ENCODE measurements at places on chromosomes 1 and 21.

DNA sequence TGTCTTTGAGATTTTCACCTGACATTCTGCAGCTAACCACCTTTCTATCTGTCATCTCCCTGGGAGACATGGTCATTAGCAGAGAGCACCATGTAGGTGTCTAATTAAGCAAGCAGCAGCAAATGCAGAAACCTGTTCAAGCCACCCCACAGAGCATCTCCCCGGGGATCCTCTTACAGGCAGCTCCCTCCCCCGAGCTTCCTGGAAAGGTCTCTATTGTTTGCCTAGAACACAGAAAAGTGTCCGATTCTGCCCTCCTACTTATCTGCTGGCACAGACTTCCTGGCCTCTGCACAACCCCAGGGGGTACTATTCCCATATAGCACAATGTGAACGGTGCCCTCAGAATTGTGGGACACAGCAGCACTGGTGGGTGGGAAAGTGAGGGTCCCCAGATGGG is 46.1 kb downstream of the PLEKHA6 start:
- DNase-seq, result no peak

GRCh38 chr1:59072583-59072947 is 224.3 kb upstream of the FGGY start:
- DNase-seq, result no peak

DNA sequence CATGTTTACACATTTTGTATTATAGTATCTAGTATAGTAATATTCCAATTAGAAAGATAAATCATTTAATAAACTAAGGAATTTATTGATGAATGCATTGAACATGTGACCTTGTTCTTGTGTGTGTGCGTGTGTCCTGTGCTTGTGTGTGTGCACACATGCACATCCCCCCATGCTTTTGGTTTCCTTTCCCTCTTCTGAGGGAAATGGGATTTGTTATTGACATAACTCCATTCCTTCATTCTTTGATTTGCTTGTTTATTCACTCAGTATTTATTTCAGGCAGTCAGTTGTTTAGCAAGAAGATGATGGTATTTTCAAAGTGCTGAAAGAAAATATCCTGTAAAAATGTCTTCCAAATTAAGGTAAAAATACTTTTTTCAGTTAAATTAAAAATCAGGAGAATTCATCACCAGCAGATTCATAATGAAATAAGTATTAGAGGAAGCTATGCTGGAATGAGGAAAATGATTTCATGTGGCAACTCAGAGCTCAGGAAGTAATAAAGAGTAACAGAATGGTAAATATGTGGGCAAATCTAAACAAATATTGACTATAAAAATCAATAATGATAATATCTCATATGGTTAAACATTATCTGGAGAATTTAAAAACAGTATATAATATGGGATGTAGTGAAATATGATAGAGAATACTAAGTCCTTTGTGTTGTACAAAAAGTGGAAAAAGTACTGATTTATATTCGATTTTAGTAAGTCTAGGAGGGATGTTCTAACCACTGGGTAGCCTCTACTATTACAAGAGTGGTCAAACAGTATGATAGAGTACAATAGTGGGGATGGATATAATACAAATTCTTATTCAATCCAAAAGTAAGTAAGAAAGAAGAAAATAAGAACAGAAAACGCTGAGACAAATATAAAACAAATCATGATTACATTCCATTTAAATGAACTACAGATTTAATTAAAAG is 35.2 kb upstream of the SIPA1L2 start:
- DNase-seq, result no peak

- no peak for DNase-seq
These were observed 30.4 kb upstream of the PDE4B start for GRCh38 chr1:65762081-65762862.

GRCh38 chr1:230622151-230622550 is 20.1 kb upstream of the COG2 start:
- no peak for DNase-seq

GRCh38 chr1:29179641-29180184 is 2.0 kb downstream of the SRSF4 start:
- no peak for DNase-seq

DNA sequence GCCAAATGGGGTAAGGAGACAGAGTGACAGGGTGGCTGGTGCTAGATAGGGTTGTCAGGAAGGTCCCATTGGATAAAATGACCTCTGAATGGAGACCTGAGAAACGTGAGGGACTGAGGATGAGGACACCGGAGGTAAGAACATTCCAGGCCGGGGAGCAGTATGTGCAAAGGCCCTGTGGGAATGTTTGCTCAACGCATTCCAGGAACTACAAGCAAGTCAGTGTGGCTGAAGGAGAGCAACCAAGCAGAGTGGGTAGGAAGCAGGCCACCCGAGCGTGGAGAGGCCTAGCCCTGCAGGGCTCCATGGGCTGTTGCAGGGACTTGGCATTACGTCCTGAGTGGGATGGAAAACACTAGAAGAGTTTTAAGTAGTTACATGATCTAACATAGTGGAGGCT is 185.6 kb downstream of the ZBTB18 start:
- DNase-seq, result no peak

DNA sequence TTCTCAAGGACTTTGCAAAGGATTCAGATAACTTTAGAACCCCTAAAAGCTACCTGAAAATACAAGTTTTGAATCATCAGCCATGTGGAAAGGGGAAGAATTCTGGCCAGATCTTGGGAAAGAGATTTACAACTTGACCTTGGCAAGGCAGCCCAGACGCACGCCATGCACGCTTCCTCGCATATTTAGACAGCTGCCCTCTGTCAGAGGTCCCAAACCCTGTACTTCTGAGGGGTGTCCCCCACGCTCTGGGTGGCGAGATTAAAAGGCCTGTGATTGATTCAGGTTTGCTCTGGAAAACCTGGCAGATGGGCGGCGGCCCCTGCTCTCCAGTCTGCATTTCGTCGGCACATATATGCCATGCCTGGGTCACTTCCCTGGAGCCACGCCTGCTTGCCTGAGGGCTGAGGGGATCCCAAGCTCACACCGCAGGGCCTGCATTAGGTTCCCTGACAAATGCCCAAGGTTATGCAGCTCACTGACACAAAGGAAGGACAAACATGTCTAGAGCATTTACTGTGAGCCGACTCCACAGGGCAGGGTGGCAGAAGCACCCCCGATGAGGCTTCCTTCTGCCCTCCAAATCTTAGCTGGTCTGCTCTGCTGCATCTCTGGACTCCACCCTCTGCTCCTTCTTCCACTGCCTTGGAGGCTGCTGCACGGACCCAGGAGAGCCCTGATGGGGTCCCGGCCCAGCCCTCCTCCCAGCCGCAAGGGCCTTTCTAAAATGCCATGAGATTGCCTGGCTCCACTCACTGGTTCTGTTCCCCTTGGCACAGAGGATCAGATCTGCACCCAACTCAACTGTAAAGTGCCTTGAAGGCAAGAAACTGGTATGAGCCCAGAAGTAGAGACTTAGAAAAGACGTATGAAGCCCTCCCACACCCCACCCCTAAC is 103.9 kb downstream of the BCAR3 start:
- DNase-seq, result no peak

- DNase-seq, result no peak
These were observed 115.6 kb downstream of the SIK1 start for GRCh38 chr21:43311301-43311817.

GRCh38 chr1:183562701-183563100 is 27.6 kb downstream of the NCF2 start:
- DNase-seq, result no peak

- no peak for DNase-seq
These were observed 318.4 kb upstream of the RGS18 start for GRCh38 chr1:191839891-191840290.

DNA sequence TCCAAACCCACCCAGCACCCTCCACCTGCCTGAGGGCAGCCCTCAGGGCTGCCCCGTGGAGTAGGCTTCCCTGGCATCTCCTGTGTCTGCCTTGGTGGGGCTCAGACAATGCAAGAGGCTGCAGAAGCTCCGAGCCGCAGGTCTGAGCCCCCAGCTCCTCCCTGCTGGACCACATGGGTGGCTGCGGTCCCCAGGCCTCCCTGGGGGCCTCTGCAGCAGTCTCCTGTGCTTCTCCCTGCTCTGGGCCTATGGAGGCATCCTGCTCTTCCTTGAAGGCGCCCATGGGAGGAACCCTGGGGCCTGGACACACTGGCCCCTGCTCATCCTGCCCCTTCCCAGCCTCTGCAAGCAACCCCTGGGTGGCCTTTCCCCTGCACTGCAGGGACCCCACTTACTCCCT is 86.1 kb upstream of the ACTRT2 start:
- no peak for DNase-seq

GRCh38 chr1:111903871-111904449 is 85.5 kb downstream of the KCND3 start:
- DNase-seq, result no peak

- DNase-seq, result no peak
These were observed 172.8 kb downstream of the CLEC20A start for GRCh38 chr1:178324003-178324402.

DNA sequence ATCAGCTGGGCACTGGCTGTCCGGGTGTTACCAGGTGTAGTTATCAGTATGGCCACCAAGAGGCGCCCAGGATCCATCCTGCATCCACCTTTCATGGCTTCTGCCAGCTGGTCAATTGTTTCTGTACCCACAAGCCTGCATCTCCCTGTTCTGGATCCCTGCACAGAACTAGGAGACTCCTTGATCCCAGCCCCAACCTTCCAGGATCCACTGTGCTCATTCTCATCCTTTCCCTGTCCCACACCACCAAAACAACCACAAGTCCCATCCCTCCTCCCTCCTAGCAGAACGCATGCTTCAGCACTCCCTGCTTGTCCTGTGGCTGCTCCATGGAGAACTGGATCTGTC is 27.2 kb upstream of the FOXE3 start:
- peak; percentile 74 for DNase-seq

DNA sequence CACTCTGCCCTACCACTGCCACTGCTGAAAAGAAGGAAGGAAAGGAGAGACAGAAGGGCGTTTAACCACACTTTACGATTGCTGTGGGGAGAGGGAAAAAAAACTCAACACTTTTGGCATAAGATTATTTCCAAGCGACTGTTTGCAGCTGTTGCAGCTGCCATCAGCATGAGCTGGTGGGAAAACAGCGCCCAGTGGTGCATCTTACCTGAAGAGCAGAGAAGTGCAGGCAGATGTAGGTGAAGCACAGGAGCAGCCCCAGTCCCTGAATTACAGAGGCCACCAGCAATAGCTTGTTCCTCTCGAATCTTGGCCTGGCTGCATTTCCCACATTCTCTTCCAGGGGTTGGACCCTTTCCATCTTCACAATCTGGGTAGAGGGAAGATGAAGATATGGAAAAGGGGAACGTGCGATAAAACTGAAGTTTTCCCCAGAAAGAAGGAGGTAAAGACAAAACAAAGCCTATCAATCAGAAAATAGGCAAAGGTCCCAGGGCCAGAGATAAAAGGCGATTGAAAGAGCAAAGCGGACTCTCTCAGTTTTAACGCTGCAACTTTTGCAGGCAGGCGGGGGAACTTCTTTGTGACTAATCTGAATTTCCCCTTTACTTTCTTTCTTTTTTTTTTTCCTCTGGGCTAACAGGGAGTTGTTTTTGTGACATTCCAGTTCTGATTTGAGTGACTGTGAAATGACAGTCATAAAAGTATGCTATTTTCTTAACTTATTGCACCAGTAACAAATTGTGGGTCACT is at the start of gene TNFSF4:
TSS of gene TNFSF4 (minus strand) at position 516 of the 753 bp plus-strand sequence. CDS start at position 361, 155 bp downstream.
- no peak for DNase-seq

DNA sequence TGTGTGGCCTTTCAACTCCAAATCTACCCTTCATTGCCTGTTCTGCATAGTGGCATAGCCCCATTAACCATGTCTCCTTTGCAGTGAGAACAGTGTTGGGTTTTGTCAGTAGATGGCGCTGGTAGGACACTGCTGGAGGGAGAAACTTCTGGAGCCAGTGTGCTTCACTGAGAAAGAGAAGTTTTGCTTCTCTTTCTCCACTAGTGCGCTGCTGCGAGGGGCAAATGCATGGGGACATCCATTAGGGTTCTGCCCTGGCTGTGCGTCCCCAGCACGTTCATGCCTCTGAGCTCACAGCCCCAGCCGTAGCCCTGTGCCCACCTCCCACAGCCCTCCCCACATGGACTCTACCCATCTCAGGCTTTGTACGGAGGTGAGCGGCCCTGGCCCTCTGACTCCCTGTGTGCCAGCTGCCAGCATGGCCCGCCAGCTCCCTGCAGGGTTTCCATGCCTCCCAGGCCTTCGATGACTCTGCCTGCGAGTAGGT is 53.1 kb downstream of the RIMS3 start:
- no peak for DNase-seq

GRCh38 chr1:245827301-245827700 is 672.5 kb downstream of the KIF26B start:
- no peak for DNase-seq

- DNase-seq, result no peak
These were observed 5.9 kb upstream of the CHAF1B start for GRCh38 chr21:36379251-36379650.

DNA sequence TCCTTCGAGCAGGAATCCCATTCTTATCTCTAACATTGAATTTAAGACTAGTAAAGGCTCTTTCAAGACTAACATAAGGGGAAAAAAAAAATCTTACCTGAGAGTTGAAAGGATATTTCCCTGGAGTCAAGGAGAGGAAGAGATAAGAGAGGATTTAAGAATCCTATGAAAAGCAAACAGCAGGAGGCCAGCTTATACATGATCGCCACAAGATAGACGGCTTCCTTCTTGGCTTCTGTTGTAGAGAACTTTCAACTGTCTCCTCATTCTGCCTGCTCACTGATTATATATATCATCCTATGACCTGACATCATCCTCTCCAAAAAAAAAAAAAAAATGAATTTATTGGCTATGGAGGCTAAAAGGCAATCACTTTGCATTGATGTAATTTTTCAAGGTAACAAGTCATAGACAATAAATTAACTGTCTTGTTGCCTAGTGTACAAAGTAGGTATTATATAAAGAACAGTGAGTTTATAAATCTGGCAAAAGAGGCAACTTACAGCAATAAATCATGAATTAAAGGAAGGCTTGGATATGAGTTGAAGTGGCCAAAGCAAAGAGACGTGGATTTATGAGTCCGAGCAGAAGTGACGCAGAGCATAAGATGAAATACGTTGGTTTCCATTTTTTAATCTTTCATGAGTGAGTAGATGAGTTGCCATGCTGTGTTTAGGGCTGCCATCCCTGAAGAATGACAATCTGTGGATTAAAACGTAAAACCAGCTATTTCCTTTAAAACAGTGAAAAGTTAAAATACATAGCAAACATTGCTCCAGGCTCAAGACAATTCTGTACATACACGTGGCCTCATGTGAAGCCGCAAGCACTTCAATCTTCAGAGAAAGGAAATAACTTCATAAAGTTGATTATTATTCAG is at the start of gene UTS2:
TSS of gene UTS2 (minus strand) at position 262 of the 880 bp plus-strand sequence. CDS start at position 200, 62 bp downstream.
- DNase-seq, result no peak

GRCh38 chr21:39647476-39647875 is 34.7 kb downstream of the B3GALT5 start:
- DNase-seq, result no peak
